H4 (cell line): ENCODE measurements at places on chromosomes 4 and X. TPM values are rescaled to one million over a fixed set of nuclear protein-coding genes. Genes with fewer than 3 reads are reported as not detected.

- DNase-seq: no peak
Observed at GRCh38 chr4:708631-708933, 3.0 kb downstream of the PCGF3 start.

DNA sequence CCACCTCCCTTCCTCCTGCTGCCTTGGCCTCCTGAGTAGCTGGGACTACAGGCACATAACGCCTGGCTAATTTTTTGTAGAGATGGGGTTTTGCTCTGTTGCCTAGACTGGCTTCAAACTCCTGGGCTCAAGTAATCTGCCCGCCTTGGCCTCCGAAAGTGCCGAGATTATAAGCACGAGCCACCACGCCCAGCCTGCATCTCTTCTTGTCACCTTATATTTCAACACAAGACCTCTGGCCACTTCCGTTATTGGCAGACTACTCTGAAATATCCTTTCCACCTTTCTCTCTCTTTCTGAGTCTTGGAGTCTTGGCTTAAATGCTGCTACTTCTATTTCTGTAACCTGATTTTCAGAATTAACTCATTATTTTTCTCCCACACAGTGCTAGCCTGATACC, 5.6 kb downstream of the KIAA0232 start:
- DNase-seq: no peak

Gene AMBN
- 0.19 TPM in 1 of 2 replicates, not detected in the other for total RNA-seq

Gene SPARCL1
- 0.12 TPM in 1 of 2 replicates, not detected in the other for total RNA-seq

DNA sequence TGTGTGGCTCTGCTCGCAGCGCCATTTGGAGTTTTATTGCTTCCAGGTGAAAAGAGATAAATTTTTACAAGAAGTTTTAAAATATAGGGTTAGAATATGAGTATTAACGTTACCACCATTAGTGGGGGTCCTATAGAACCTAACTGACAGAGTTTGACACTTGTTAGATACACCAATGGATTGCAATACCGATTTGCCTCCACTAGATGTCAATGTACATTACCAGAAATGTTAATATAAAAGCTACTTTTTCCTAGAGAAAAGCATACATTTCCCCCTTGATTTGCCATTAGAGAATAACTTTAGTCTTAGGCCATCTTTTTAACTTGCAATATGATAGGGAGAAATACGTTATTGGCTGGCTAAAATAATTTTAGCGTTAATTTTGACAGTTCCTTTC, 108.4 kb downstream of the LINC00632 start:
- peak; percentile 13 for DNase-seq

DNA sequence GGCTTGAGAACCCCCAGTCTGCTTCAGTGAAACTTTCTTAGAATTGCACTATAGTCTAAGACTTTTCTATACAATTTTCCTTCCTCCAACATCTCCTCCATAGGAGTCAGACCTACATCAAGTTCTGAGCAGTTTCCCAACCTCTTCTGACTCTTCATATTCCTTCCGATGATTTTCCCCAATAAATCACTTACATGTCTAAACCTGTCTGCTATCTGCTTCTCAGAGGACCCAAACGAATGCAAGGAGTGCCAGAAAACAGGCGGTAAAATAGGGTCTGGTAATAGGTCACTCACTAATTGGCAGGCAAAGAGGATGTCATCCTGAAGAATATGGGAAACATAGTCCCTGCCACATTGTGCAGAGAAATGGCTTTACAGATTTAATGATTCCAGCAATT, 153.9 kb downstream of the PCDH18 start:
- no peak for DNase-seq

GRCh38 chrX:130594453-130594916, 192.7 kb downstream of the RBMX2 start:
- no peak for DNase-seq

Gene TCP11X2
- 1.3 TPM in 1 of 2 replicates, not detected in the other for total RNA-seq

Gene KLKB1
- total RNA-seq: 0.17 TPM in 1 of 2 replicates, not detected in the other

DNA sequence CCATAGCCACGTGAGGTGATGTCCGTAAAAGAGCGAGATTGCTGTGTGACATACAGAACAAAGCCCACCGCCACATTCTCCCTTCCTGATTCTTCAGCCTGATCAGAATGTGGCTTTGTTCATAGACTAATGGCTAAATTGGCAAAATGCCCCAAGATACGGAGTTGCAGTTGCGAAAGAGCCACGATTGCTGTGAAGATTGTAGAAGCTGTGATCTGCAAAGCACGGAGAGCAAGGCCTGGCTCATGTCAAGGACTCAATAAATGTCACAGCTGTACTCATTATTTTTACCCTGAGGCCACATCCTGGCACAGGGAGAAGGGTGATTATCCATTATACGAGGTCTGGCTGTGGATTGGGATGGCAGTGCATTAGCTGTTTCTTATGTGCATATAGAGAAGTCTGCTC, 34.2 kb downstream of the ARSD start:
- DNase-seq: peak; percentile 78

DNA sequence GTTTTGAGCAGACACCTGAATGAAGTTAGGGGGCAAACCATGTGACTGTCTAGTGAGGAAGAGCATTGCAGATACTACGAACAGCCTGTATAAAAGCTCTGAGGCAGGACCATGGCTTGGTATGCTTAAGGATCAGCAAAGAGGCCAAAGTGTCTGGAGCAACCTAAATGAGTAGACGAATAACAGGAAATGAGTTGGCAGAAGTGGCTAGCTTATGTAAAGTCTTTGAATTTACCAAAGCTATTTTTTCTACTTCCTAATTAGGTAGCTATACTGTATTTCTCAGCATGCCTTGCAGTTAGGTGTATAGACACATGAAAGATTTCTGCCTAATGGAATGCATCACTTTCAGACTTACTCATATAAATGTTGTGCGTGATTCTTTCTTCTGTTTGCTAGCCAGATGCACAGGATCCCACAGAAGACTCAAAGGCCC, 9.3 kb upstream of the GPRIN3 start:
- DNase-seq: peak; percentile 74

DNA sequence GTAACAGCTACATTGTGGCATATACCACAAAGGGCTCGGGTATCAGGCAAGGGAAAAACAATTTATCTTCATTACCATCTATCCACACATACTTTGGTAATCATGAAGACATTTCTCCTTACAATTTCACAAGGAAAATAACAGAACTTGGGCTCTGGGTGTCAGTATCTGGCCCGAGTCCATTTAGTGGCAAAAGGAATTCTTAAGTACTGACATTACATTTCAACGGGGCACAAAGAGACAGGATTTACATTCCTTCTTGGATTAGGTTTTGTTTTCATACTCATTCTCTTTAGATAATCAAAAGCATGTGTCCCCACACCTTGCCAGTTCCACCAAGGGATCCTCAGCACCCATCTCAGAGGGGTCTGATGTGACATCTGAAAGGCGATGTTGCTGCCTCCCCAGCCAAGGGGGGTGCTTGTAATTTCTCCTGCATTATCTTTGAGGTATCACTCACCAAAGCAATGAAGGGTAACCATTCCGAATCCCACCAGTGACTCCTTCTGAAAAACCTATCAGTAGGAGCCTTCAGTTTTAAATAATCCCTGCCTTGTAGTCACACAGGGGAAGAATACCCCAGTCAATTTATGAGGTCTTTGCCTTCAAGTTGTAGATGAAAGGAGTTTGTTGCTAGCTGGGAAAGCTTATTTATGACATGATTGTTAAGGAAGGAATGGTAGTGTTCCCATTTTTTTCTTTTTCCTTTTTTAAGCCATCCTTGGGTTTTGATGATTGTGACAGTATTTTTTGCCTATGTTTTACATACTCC, 118.6 kb downstream of the PALLD start:
- peak; percentile 35 for DNase-seq

Gene MAGEA12
- total RNA-seq: 5.5 and 5.7 TPM in 2 replicates

- DNase-seq: no peak
Observed at GRCh38 chrX:124925681-124926080, 394.0 kb upstream of the TEX13C start.

DNA sequence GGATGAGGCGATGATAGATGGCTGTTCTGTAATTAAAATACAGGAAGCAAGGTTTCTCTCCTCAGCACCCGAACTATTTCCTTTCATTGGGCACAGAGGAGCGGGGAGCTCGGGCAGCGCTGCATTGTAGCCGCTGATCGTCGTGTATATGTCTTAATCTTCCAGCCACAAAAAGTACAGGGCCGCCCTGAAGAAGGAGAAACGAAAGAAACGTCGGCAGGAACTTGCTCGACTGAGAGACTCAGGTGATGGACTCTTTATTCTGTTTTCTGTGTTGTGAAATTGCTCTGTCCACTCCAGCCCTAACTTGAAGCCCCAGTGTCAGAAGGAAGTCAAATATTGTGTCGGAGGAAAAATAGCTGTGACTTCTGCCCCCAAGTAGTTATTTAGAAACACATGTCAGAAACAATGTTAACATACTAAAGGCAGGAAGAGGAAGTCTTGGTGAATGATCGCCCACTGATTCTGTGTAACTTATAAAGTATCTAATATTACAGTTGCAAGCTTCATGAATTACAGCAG, 546 bp downstream of the ZRSR2 start:
- no peak for DNase-seq

Gene TEX11
- not detected in 2 replicates for total RNA-seq
